Endodermal cell (in vitro differentiated cells): ENCODE measurements at places on chromosomes 6 and 20. TPM values are rescaled to one million over a fixed set of nuclear protein-coding genes. Genes with fewer than 3 reads are reported as not detected.

The LY6G6F gene
- total RNA-seq, result not detected in 2 replicates

The SLC44A4 gene
- total RNA-seq, result 0.56 and 1.3 TPM in 2 replicates

The PTGIS gene
- 14.1 and 14.8 TPM in 2 replicates for total RNA-seq

The OLIG3 gene
- not detected in 2 replicates for total RNA-seq

- H3K36me3 ChIP-seq, result no peaks in the 10 kb centered on the region
- DNase-seq, result no peak
- no peak overlapping the region for H3K27ac ChIP-seq
- H3K4me3 ChIP-seq, result no peak overlapping the region
- peaks cover 7% of the 10 kb centered on the region for H3K27me3 ChIP-seq
These were observed 810.2 kb downstream of the MAFB start for GRCh38 chr20:39878809-39879208.

- H3K27ac ChIP-seq, result no peak overlapping the region
- no peak overlapping the region for H3K4me3 ChIP-seq
- no peaks in the 10 kb centered on the region for H3K36me3 ChIP-seq
- H3K4me1 ChIP-seq, result peaks cover 3% of the 10 kb centered on the region
- H3K27me3 ChIP-seq, result no peaks in the 10 kb centered on the region
- DNase-seq, result no peak
These were observed 57.9 kb downstream of the HIVEP1 start for GRCh38 chr6:12069891-12070529.

- H3K27me3 ChIP-seq, result no peaks in the 10 kb centered on the region
- no peaks in the 10 kb centered on the region for H3K4me1 ChIP-seq
- no peak overlapping the region for H3K27ac ChIP-seq
- H3K36me3 ChIP-seq, result peaks cover 24% of the 10 kb centered on the region
- no peak for DNase-seq
- no peak overlapping the region for H3K4me3 ChIP-seq
These were observed 54.8 kb upstream of the BCLAF1 start for GRCh38 chr6:136344420-136344819.

GRCh38 chr6:70985156-70985555, 28.3 kb upstream of the B3GAT2 start:
- no peaks in the 10 kb centered on the region for H3K4me1 ChIP-seq
- DNase-seq, result no peak
- H3K4me3 ChIP-seq, result no peak overlapping the region
- H3K27ac ChIP-seq, result no peak overlapping the region

DNA sequence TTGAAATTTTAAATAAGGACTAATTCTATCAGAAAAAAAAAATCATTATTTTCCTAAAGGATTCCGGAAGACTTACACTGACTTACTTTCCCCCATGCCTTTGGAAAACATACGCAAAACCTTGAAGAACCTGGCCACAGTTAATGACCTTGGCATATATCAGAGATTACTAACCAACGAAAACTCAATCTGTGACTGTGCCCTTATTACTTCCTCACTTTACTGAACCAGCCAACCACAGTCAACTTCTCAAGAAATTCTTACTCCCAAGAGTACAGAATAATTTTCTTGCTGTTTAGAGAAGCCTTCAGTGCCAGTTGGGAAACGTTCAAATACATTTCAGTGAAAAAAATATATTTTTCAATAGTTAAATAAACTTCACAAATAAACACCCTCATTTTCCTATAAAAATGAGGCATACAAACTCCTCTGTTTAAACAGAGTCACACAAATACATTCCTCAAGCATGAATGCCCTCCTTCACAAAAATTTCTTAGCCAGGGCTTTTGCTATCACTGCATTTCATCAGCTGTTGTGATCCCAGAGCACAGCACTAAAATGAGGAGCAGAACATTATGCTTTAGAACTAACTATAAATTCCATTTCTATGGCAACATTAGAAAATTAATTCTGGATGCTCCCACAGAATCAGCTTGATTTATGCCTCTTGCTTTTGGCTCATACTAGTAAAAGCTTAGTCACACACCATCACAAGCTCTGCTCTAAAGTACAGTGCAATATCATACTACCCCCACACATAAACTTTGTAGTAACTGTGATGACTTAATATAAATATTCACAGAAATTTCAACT, 117.6 kb downstream of the DST start:
- H3K4me1 ChIP-seq, result no peaks in the 10 kb centered on the region
- DNase-seq, result no peak
- H3K27ac ChIP-seq, result peak overlapping the region; percentile 55
- no peak overlapping the region for H3K4me3 ChIP-seq
- peaks cover 52% of the 10 kb centered on the region for H3K36me3 ChIP-seq
- no peaks in the 10 kb centered on the region for H3K27me3 ChIP-seq

GRCh38 chr6:53199156-53199555, 50.5 kb upstream of the GCM1 start:
- DNase-seq, result no peak
- no peaks in the 10 kb centered on the region for H3K4me1 ChIP-seq
- no peak overlapping the region for H3K4me3 ChIP-seq
- no peak overlapping the region for H3K27ac ChIP-seq
- H3K36me3 ChIP-seq, result no peaks in the 10 kb centered on the region
